ENCODE measurements at places on chromosomes 2 and 18.

GRCh38 chr2:126344493-126344892 lies 311.5 kb upstream of the GYPC start:
- no peak for DNase-seq

- DNase-seq, result no peak
Observed at GRCh38 chr2:221958224-221958623, 340.6 kb downstream of the PAX3 start.

- no peak for DNase-seq
Observed at GRCh38 chr2:161965994-161966393, 108.0 kb downstream of the DPP4 start.

DNA sequence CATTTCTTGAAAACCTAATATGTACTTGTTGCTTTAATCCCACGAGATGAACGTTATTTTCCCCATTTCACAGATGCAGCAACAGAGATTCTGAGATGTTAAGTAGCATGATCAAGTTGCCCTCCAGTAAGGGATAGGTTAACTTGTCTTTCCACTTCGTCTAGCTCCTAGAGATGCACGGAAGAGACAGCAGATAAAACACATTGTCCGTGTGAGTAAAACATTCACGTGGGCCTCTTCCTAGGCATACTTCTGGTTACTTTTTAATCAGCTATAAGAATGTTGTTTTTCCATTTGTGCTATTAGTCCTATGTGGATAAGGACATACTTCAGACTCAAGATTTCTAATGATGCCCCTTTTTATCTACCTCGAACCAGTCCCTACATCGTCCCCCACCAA lies 1.2 kb upstream of the ARHGAP28 start:
- DNase-seq, result no peak

- peak; percentile 80 for DNase-seq
Observed at GRCh38 chr2:74537140-74537539, 7.4 kb downstream of the HTRA2 start.

- peak; percentile 89 for DNase-seq
Observed at GRCh38 chr2:70141902-70142589, 48.8 kb downstream of the C2orf42 start.

DNA sequence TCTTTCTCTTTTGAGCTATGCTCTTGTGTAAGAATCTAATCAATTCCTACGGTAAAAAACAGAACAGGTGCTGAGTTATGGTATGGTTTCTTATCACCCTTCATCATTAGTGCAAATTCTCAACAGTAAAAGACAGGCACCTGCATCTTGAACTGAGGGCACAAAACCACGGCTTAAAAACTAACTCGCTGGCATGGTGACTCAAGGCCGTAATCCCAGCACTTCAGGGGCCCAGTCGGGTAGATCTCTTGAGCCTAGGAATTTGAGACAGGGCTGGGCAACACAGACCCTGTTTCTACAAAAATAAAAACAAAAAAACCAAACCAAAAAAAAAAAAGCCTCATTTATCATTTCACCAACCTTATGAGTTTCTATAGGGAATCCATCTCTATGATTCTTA lies 33.3 kb downstream of the THAP4 start:
- no peak for DNase-seq

- no peak for DNase-seq
Observed at GRCh38 chr2:24576617-24577016, 85.6 kb downstream of the NCOA1 start.
